ENCODE measurements at places on chromosomes 12 and 14.

- DNase-seq = no peak
These were observed 114.8 kb upstream of the FGD4 start for GRCh38 chr12:32284561-32284960.

DNA sequence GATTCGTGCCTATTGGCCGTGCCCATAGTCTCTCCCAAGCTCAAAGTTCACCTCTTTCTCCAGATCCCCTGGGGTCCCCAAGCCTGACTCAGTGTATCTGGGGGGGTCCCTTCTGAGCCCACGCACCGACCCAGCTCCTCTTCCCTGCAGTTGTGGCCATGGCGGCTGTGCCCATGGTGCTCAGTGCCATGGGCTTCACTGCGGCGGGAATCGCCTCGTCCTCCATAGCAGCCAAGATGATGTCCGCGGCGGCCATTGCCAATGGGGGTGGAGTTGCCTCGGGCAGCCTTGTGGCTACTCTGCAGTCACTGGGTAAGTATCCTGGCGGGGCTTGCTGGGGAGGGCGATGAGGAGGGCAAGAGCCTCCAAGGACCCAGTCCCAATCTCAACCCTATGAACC, 5.1 kb downstream of the IFI27 start:
- DNase-seq = no peak

DNA sequence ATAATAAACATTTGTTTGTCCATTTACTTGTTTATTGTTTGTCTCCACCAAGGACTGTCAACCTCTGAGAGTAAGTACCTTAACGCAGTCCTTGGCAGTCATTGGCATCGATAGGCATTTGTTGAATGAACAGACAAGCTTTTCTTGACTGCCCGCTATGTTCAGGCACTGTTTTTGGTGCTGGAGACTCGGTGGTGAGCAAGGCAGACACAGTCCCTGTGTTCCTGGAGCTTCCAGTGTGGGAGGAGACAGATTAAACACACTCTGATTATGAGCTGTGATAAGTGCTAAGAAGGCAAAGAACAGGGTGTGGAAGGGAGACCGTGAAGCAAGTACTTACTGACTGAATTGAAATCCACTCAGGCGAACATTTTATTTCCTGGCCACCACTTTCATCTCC, 1.2 kb downstream of the ATP6V0A2 start:
- DNase-seq = no peak

DNA sequence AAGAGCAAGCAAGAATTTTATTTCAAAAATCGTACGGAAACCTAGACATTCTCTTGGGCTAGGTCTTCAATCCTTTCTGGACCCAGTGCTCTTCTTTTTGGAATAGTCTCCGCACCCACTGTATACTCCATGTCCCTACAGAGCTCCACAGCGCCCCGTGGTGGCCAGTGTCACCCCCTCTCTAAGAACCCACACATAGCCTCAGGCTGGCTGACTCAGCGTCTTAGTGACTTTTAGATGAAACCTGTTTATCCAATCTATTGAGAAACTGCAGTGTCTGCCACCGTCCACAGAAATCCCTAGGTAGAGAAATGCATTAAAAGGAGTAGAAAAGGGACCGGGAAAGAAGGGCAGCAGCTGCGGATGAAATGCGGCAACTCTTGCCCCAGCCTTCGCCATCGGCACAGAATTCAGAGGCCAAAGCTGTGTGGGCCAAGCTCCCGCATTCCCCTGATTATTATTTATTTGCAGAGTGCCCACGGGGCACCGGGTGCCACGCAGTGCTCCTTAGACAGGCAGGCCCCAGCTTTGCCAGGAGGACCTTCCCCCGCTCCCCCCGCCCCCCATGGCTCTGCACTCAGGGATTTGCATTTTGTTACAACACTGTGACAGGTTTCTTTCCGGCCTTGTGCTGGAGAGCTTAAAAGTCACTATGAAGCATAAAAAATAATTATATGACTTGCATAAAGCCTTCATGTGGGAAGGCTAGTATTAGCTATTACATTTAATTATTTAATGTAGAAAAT, 170.1 kb upstream of the FKBP4 start:
- DNase-seq = no peak

DNA sequence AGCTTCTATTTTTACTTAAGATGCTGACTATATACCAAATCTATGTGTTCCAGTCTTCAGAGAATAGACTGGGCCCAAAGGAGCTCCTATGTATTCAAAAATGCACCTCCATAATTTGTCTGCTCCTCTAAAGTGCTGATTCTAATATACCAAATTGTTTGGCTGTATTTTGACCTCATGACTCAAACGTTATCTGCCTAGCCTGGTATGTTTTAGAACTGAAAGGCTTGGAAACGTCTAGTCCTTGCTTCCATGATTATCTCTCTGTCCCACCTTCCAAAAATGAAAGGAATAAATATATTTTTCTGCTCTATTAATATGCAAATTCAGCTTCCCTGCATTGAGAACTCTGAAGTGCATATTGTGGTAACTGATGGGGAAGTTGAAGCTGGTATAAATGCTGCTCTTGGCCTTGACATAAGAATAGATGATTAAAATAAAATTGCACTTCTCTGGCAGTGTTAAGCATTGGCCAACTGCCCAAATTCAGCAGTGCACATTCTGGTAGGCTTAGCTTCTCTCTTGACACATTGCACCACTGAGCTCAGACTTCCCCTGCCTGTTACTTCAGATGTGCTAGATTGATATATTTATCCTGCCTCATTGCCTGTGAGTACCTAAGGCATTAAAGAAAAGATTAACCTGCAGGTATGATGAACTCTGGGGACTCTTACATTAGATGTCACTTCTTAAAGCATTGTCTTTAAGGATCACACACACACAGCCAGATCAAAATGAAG, 882.3 kb downstream of the RPS29 start:
- DNase-seq = no peak
